IMR-90 (cell line): ENCODE measurements at places on chromosomes 1 and 21. TPM values are rescaled to one million over a fixed set of nuclear protein-coding genes. Genes with fewer than 3 reads are reported as not detected.

The NCDN gene
- 9.7 and 10.0 TPM in 2 replicates for total RNA-seq

The SH2D1B gene
- total RNA-seq: 0.18 TPM in 1 of 2 replicates, not detected in the other

The GPR161 gene
- total RNA-seq: 11.1 and 13.3 TPM in 2 replicates

The SDC3 gene
- 13.1 and 14.2 TPM in 2 replicates for total RNA-seq

The RUSC1 gene
- 4.1 and 4.2 TPM in 2 replicates for total RNA-seq

The GPA33 gene
- total RNA-seq: not detected in 2 replicates

The CRYBG2 gene
- not detected in 2 replicates for total RNA-seq

The NTMT2 gene
- total RNA-seq: not detected in 2 replicates

The DENND2D gene
- total RNA-seq: 0.83 and 0.90 TPM in 2 replicates

- no peaks in the 10 kb centered on the region for H3K27me3 ChIP-seq
- no peak overlapping the region for H3K27ac ChIP-seq
- no peak for DNase-seq
- H3K4me3 ChIP-seq: no peak overlapping the region
- no peaks in the 10 kb centered on the region for H3K4me1 ChIP-seq
These were observed 10.1 kb downstream of the SFT2D2 start for GRCh38 chr1:168235937-168236336.

GRCh38 chr1:29062157-29062942 is 61.4 kb downstream of the TMEM200B start:
- H3K4me3 ChIP-seq: no peak overlapping the region
- no peaks in the 10 kb centered on the region for H3K4me1 ChIP-seq
- H3K27ac ChIP-seq: no peak overlapping the region
- no peaks in the 10 kb centered on the region for H3K36me3 ChIP-seq
- DNase-seq: no peak

DNA sequence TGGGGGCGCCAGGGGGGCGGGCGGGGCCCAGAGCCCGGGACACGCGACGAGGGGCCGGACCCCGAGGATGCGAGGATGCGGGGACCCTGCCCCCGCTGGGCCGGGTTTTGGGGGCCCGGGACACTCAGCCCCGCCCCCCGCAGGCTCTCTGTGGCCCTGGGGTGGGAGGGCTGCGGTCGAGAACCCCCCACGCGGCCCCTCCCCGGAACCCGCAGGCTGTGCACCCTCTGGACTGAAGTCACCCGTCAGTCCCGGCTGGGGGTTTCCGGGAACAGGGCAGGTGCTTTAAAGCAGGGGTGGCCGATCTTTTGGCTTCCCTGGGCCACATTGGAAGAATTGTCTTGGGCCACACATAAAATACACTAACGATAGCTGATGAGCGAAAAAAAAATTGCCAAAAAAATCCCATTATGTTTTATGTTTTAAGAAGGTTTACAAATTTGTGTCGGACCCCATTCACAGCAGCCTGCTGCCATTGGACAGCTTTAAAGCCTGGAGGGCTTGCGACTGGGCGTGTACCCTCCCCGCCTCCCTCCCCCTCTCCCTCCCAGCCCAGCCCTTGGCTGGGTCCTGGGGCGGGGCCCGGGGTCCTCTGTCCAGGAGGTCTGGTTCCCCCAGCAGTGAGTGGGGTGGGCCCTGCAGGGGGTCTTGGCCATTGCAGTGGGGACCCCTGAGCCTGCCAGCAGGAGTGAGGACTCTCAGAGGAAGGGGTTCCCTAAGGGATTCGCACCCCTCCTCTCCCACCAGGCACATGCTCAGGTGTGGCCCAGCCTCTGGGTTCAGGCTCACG is 21.6 kb upstream of the C1orf159 start:
- H3K27ac ChIP-seq: no peak overlapping the region
- no peak for DNase-seq
- H3K4me3 ChIP-seq: no peak overlapping the region
- no peaks in the 10 kb centered on the region for H3K36me3 ChIP-seq

GRCh38 chr1:110648417-110648816 is 26.3 kb downstream of the KCNA3 start:
- no peak for DNase-seq
- H3K4me3 ChIP-seq: no peak overlapping the region
- H3K4me1 ChIP-seq: peaks cover 4% of the 10 kb centered on the region
- H3K27me3 ChIP-seq: no peaks in the 10 kb centered on the region
- H3K36me3 ChIP-seq: no peaks in the 10 kb centered on the region
- H3K27ac ChIP-seq: no peak overlapping the region

DNA sequence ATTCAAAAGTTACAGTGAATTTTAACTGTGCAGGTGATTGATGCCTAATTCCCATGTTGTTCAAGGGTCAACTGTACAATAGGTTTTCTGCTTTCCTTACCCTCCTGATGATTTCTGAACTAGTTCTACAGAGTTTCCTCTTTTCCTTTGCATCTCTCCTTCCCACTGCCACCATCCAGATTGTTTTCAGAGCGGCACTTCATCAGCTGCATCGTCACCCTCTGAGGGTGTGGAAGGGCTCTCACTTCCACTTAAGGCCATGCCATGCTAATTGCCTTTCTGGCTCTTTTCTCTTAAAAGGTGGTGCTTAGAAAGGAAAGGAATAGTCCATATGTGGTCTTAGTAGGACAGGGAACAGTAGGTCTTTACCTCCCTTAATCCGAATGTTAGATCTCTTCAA is 39.1 kb downstream of the DISC1 start:
- H3K36me3 ChIP-seq: no peaks in the 10 kb centered on the region
- H3K4me1 ChIP-seq: peaks cover 3% of the 10 kb centered on the region
- H3K4me3 ChIP-seq: no peak overlapping the region
- no peak for DNase-seq
- no peaks in the 10 kb centered on the region for H3K27me3 ChIP-seq

GRCh38 chr1:59265622-59266021 is 31.3 kb upstream of the FGGY start:
- no peak for DNase-seq
- H3K36me3 ChIP-seq: no peaks in the 10 kb centered on the region
- H3K4me1 ChIP-seq: no peaks in the 10 kb centered on the region
- H3K27ac ChIP-seq: no peak overlapping the region

GRCh38 chr1:199109160-199109559 is 470.3 kb downstream of the PTPRC start:
- no peak overlapping the region for H3K4me3 ChIP-seq
- no peaks in the 10 kb centered on the region for H3K36me3 ChIP-seq
- H3K27me3 ChIP-seq: no peaks in the 10 kb centered on the region
- H3K27ac ChIP-seq: no peak overlapping the region

- no peak overlapping the region for H3K4me3 ChIP-seq
- H3K27ac ChIP-seq: no peak overlapping the region
- H3K4me1 ChIP-seq: peaks cover 21% of the 10 kb centered on the region
- peaks cover 2% of the 10 kb centered on the region; the same call in 1 of the 2 replicates for H3K36me3 ChIP-seq
These were observed 203.5 kb upstream of the TMEM51 start for GRCh38 chr1:14949836-14950713.

- H3K4me3 ChIP-seq: no peak overlapping the region
- peak overlapping the region; percentile 50 for H3K27ac ChIP-seq
- peak; percentile 66 for DNase-seq
- H3K36me3 ChIP-seq: no peaks in the 10 kb centered on the region
These were observed 31.9 kb downstream of the SLC1A7 start for GRCh38 chr1:53110370-53111072.

DNA sequence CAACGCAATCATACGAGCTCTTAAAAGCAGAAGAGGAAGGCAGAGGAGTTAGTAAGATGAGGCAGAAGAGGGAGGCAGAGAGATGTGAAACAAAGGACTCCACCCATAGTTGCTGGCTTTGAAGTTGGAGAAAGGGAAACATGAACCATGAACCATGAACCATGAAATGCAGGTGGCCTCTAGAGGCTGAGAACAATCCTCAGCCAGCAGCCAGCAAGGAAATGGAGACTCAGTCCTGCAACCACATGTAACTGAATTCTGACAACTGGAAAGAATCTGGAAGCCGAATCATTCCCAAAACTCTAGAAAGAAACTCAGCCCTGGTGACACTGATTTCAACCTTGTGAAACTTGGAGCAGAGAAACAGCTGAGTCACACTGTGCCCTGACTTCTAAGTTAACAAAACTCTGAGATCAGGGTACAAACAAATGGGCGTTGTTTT is 10.1 kb downstream of the DIPK1A start:
- H3K4me1 ChIP-seq: peaks cover 8% of the 10 kb centered on the region
- no peak overlapping the region; the same call in 1 of the 2 replicates for H3K4me3 ChIP-seq
- peak; percentile 71 for DNase-seq
- peak overlapping the region; percentile 66 for H3K27ac ChIP-seq

DNA sequence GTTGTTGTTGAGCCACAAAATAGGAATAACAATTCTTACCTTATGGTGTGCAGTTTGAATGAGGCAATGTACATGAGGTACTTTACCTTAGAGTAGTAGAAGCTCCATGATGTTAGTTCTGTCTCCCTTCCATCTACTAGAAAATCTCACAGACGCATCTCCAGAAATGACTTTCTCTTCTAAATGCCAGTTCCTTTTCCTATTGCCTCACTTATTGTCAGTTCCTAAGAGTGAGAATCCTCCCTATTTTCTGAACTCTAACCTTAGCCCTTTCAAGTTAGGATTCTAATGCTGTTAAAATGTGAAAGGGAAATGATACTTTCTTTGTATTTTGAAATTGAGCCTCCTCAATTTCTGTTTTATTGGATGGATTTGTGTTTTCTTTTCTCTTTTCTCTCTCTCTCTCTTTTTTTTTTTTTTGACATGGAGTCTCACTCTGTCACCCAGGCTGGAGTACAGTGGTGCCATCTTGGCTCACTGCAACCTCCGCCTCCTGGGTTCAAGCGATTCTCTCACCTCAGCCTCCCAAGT is 18.6 kb upstream of the MAPKAPK2 start:
- DNase-seq: no peak
- no peak overlapping the region for H3K27ac ChIP-seq
- H3K27me3 ChIP-seq: peaks cover 26% of the 10 kb centered on the region
- H3K4me1 ChIP-seq: no peaks in the 10 kb centered on the region
- no peak overlapping the region for H3K4me3 ChIP-seq

DNA sequence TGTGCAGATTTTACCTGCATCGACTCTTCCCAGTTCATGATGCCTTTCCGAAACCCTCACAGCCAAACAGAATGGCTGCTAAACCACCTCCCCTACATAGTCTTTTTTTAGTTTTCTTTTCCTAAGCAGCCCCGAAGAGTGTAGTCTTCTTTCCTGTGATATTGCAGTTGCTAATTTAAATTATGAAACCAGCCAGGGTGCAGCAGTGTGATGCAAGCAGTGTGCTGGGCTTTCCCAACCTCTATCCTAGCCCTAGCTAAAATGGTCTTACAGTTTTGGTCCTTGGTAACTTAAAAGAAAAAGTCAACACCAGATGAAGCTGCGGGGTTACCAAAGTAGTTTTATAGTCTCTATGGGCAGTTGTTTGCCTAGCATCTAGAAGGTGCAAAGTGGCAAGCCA is 82.0 kb upstream of the GCLM start:
- no peak for DNase-seq
- H3K27ac ChIP-seq: no peak overlapping the region
- H3K4me3 ChIP-seq: no peak overlapping the region

GRCh38 chr1:209850342-209850979 is 22.7 kb downstream of the UTP25 start:
- H3K27ac ChIP-seq: no peak overlapping the region
- H3K4me1 ChIP-seq: no peaks in the 10 kb centered on the region
- H3K27me3 ChIP-seq: no peaks in the 10 kb centered on the region
- H3K36me3 ChIP-seq: peaks cover 28% of the 10 kb centered on the region
- H3K4me3 ChIP-seq: no peak overlapping the region

DNA sequence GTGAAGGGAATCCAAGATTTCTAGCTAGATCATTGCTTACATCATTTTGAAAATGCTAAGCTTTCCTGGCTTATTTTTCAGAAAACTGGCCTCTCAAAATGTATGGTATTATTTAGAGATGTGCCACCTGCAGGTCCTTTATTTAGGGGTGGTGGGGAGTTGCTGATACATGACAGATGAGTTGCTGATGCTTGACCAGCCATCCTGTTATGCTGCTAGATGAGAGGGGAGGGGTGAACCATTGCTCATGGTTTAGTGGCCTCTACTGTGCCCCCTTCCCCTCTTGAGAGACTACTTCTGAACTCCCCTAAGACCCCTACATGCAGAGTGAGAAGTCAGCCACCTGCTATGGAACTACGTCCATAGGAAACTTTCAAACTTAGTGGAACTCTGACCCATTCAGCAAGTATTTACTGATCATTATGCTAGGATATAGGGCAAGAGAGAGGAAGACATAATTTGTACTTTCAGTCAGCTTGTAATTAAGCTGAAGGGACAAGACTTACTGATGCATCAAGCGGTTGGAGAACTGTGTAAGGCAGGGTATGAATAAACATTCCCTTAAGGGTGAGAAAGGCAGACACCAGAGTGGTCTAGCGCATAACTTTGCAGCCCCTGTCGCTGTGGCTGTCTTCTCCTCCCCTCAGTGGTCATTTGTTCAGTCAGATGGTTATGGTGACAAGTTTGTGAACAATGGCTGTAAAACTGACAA is 34.6 kb downstream of the SLAMF6 start:
- H3K36me3 ChIP-seq: no peaks in the 10 kb centered on the region
- no peak for DNase-seq
- no peak overlapping the region for H3K27ac ChIP-seq
- H3K4me3 ChIP-seq: no peak overlapping the region
- no peaks in the 10 kb centered on the region for H3K27me3 ChIP-seq
- no peaks in the 10 kb centered on the region for H3K4me1 ChIP-seq

DNA sequence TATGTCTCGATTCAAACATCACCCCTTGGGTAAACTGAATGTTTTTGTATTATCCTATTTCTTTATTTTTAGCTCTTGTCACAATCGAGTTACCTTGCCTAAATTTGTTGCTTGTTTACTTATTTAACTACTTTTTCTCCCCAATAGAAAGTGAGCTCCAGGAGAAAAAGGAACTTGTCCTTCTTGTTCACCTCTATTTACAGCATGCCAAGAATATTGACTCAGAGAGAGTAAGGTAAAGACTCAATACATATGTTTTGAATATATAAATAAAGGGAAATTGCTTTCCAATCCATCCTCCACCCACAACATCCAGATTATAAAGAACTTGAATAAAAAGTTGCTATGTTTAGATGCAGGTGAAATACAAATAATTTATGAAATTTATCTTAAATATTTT is 107.3 kb upstream of the PDC start:
- no peaks in the 10 kb centered on the region for H3K36me3 ChIP-seq
- no peak overlapping the region for H3K4me3 ChIP-seq
- H3K27ac ChIP-seq: no peak overlapping the region
- no peaks in the 10 kb centered on the region for H3K4me1 ChIP-seq

DNA sequence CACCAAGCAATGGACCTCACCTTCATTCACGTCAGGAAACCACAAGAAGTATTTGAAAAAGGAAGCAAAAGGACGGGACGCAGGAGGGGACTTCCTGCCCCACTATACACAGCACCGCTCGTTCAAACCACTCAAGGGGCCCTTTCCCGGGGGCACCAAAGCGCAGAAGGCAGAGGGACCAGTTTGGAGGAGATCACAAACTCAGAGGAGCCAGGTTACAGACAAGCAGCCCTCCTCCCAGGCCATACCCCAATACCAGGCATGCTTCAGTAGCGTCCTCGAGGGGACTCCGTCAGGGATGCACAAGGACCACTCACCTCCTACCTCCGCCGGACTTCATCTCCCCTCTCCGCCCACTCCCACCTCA is 685 bp downstream of the CRTC2 start:
- H3K27ac ChIP-seq: peak overlapping the region; percentile 92
- peaks cover 28% of the 10 kb centered on the region for H3K36me3 ChIP-seq
- no peak for DNase-seq
- peak overlapping the region; percentile 78 for H3K4me3 ChIP-seq
